ENCODE measurements at places on chromosomes 3 and 15.

DNA sequence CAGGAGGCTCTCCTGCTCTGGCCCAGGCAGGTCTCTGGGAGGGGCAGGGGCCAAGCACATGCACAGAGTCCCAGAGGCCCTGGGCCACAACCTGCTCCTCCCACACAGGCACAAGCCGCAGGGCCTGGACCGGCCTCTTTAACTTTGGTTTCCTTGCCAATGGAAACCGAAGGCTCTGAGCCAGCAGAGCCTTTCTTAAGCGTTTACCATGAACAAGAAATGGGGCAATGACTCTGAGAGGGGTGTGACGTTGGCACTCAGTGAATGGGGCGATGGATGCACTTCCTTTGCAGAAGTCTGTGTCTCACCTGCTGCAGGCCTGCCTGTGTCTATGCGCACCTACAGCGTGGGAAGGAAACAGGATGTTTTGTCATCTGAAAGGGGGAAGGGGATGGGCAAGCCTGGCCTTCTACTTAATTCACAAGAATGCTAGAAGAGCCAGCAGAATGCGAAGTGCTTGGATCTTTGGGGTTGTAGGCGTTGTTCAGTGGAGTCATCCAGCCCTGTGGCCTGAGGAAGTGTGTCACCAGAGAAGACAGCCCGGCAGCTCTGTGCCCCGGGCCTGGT is 41.8 kb downstream of the IFT122 start:
- no peak for DNase-seq

GRCh38 chr3:170200987-170201386 is 19.5 kb upstream of the PHC3 start:
- no peak for DNase-seq

GRCh38 chr3:11076711-11077110 is 77.6 kb upstream of the HRH1 start:
- DNase-seq: no peak

- no peak for DNase-seq
Measured at GRCh38 chr3:185539934-185540333, 12.5 kb downstream of the LIPH start.

GRCh38 chr15:39699516-39700374 is 82.9 kb downstream of the FSIP1 start:
- no peak for DNase-seq

DNA sequence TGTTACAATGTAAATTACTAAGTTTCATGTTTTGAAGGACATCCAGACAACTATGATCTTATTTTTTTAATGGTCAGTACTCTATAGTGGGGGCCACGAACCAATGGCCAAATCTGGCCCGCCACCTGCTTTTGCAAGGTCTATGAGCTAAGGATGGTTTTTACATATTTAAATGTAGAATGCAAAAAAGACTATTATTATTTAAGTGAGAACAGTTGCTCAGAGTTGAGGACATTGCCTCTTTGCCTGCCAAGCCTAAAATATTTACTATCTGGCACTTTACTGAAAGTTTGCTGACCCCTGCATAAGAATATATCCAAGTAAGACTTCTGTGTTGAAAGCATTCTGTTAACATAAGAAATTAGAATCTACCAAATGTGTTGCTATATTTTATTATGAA is 163.7 kb upstream of the MDFIC2 start:
- no peak for DNase-seq

DNA sequence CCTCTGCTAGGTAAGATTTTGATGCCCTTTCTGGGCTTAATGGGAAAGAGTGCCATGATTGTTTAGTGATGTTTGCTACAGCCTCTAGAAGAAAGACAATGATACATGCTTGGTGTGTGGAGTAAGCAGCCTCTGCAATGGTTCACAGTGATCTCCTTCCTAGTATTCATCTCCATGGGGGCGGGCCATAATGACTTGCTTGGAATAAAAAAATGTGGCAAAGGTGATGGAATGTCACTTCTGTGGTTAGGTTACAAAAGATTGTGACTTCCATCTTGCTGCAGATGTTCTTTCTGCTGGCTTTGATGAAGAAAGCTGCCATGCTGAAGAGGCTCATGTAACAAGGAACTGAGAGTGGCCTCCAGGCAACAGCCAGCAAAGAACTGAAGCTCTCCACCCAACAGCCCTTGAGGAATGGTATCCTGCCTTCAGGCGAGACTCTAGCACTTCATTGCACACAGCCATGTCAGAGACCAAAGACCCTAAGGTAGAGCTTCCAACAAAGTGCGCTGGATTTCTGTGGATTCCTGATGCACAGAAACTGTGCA is 139.1 kb upstream of the LRIG1 start:
- DNase-seq: no peak

DNA sequence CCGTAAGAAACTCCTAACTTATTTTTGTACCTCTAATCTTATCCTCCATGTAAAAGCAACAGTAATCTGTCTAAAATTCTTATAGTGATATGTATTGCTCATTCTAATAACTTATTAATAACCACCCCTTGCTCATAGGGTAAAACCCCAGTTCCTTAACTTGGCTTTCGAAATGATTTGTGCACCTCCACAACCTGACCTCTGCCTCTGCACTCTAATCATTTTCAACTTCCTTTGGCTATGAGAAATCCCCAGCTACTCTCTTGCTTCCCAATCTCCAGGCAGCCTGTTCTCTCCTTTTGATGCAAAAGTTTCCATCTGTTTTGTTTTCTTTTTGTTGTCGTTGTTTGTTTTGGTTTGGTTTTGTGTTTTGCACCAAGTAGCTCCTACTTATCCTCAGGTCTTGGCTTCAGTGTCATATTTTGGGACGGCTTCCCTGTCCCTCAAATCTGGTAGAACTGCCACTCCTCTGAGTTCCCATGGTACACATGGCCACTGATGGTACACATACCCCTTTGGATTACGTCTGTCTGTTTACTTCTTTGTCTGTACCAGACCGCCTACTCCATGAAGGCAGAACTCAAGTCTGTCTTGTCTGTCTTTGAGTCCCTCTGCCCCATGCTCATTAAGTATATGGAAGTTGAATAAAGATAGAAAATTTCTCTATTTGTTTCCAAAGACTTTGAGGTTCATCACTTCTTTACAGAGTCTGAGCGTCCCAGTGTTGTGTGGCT is 105.6 kb upstream of the TGFBR2 start:
- DNase-seq: no peak

DNA sequence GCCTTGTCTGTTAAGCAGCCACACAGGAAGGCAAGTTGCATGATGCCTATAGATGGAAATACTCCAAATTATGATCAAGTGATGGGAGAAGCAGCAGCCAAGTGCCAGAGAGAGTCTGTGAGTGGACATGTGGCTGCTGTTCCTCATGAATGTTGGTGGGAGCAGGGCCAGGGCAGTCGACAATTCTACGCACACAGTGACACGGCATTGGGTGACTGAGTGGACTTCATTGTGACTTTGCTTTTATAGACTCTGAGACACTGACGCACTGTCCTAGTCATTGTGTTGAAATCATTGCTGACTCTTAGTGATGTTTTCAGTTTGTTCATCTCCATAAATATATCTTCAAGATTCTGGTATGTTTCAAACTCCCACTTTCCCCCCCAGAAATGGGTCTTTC is 246.3 kb upstream of the SEMA6D start:
- no peak for DNase-seq

DNA sequence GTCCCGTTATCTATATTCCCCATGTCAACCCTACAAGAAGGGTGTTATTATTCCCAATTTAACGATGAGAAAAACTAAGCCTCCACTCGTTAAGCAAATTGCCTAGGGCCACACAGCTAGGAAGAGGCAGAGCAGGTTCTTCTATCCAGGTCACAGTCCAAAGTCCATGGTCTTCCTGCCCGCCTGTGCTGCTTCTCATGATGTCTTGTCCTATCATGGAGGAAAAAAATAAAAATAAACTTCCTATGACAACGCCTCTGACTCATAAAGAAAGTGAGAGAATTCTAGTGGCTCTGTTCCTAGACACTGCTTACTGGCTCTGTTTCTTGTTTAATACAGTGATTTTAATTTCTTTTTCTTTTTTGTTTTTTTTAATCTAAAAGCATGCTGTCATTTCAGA is 9.7 kb downstream of the COL8A1 start:
- no peak for DNase-seq

DNA sequence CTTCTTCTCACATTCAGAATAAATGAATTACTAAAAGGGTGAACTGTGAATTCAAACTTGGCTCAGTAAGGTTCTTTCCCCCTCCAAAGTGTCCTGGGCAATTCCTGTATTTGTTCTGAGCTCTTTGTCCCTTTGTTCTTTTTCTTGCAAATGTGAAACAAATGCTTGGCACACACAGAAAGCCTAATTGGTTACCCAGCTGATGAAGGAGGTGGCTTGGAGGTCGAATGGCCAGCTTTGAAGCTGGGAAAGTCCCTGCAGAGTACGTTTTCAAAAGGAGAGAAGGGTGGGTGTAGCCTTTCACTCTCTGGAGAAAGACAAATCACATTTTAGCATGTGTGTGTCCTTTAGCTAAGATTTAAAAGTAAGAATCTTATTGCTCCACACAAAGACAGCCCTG is 154.4 kb downstream of the PEX5L start:
- no peak for DNase-seq

DNA sequence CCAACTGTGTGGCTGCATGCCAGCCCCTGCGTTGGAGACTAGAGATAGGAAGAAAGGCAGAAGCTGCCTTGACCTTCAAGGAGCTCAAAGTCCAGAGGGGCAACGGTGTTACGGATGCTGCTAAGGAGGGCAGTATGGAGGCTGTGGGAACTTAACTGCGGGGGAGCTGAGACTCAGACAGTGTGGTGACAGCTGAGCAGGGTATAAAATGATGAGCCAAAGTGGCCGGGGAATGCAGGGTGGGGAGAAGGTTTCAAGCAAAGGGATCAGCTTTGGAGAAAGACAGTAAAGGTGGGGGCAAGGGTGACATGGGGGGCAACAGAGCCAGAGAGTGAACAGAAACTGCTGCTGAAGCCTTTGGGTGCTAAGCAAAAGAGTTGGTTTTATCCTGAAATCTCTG is 6.2 kb upstream of the CYP1A2 start:
- DNase-seq: no peak

DNA sequence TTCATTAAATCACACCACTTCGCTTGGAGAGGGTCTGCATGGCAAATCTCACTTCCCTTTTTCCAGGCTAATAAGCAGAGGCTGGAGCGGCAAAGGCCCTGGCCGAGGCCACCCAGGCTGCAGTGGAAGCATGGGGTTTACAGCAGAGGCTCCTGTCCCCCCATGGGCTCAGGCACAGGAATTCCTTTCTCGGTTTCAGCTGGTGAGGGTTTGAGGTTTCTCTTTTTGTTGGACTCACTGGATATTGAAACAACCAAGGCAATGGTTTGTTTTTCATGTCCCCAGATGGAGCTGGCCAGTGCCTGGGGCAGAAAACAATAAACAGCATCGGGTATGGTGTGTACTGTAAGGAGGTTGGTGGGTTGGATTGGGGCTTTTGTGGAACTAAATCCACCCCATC is 175.6 kb upstream of the RASGRP1 start:
- DNase-seq: no peak

- DNase-seq: peak; percentile 79
Measured at GRCh38 chr3:9649791-9650521, 651 bp downstream of the MTMR14 start.

DNA sequence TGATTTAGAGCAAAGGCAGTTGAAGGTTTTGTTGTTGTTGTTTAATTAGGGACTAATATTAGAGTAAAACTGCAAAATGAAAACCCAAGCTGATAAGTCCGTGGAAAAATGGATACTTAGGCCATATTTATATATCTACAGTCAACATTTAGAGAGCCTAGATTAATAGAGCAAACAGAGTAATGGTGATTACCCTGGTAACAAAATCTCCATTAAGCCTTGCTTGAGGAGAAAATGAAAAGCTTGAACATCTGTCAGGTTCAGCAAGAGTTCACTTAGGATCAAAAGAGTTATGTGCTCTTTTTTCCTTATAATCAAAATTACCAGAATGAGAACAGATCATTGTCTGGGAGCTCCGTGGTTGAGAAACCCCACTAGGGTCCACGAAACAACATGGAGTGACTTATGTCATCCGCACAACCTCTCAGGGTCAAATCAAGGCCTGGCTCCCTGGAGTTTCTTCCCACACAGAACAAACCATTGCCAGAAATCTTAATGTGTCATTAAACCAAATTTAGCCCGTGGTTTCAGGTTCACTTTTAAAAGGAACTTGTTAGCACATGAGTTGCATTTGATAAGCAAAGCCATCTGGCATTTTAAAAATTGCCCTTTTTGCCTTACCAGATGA is 381.2 kb downstream of the GABRB3 start:
- DNase-seq: no peak

DNA sequence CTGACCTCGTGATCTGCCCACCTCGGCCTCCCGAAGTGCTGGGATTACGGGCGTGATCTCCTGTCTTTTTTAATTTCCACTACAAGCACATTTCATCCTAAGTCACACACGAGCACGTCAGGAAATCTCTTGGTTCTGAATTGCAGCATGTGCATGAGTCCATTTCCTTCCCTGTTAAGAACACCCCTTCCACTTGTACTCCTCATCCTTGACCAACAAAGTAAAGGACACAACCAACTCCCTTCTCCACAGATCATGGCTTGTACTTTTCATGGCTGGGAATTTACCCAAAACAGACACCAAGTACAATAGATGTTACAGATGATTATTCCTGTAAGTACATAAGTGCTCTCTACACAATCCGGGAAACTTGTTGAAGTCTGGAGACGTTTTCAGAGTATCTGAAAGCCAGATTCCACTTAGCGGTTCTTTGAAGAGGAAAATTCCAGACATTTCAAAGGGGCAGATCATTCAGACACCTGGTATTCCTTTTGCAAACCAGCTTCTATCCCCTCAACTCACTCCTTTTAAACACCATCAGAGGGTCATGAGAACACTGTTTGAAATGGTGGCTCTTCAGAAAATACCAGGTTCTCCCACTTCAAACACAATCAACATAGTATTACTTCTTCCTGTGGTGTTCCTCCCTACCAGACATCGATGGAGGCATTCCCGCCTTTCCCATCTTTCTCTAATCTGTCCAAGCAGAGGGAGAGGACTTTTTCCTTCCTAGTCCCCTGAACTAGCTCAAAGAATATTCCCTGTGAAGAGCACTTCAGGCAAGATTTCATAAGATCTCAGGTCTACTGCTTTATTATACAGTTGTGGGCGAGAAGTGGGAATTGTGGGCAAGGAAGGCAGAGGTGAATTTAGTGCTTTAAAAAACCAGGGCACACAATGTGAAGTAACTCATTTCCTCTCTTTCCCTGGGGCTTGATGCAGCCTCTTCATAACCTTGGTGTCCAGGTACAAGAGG is 80.1 kb upstream of the TSC22D2 start:
- no peak for DNase-seq

DNA sequence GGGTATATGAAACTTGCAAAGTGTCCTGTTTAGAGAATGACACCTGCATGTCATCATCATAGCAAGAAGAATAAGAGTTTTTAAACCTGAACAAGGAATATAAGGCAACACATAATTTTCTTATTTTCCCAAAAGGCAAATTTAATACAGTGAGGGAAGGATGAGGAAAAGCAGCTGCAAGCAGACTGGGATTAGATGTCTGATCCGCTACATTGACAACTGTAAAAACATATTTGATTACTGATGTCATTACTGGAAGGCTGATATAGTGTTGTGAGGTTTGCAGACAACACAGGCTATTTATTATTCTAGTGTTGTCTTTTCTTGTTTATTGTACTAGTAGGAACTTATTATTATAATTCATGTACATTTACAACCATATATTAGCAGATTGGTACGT is 528.7 kb downstream of the ZIC1 start:
- no peak for DNase-seq
